ENCODE measurements at places on chromosomes 12 and 14.
A peak's percentile ranks its signal among the peaks of the same experiment; 100 is the strongest.

- DNase-seq = no peak
These were observed 49.5 kb downstream of the FANCM start for GRCh38 chr14:45185100-45185814.

- DNase-seq = no peak
These were observed 19.1 kb downstream of the ANG start for GRCh38 chr14:20707622-20708021.

DNA sequence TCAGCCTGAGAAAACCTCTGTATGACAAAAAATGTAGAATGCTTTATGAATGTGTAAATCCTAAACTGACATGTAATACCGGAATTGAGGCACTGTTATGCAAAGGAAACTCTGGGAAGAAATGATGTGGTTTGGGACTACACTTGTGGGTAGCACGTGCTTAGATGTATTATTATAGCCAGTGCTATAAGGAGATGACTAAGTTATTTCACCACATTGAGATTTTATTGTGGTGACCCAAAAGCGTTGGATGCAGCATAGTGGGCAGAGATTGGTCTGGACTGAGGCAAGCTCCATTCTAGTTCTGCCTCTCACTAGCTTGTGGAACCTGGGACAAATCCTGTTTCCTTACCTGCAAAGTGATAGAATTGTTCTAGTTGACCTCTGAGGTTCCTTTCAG is 172.2 kb downstream of the SNAPC1 start:
- DNase-seq = no peak

- no peak for DNase-seq
These were observed 38.6 kb upstream of the DBX2 start for GRCh38 chr12:45089411-45090075.

DNA sequence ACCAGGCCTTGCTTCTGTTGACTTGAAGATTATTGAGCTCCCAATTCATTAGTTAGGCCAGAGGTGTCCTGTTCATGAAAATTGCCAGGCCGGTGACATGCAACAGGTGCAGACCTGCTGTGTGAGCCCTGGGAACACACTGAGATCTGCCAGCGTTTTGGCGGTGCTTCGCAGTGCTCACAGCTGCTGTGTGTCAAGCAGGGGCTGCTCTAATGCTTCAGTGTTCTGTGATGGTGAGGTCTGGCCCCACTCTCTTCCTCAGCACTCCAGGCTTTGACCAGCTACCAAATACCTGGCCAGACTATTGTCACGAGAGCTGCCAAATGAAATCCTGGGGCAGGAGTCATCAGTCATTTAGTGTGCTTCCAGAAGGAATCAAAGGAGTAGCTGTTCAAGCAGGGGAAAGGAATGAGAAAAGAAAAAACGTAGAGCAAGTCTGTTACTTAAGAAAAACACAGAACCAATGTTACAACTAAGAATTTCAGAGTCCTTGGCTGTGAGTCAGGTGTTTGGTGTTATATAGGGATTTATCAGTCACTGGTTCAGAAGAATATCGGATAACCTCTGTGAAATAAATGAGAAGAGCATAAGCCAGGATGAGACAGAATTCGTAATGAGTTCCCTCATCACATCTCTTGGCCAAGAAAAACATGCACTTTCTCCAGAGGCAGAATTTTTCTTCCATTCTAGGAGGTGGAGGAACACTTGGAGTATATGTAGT is 150.8 kb downstream of the FBXL14 start:
- DNase-seq = no peak

DNA sequence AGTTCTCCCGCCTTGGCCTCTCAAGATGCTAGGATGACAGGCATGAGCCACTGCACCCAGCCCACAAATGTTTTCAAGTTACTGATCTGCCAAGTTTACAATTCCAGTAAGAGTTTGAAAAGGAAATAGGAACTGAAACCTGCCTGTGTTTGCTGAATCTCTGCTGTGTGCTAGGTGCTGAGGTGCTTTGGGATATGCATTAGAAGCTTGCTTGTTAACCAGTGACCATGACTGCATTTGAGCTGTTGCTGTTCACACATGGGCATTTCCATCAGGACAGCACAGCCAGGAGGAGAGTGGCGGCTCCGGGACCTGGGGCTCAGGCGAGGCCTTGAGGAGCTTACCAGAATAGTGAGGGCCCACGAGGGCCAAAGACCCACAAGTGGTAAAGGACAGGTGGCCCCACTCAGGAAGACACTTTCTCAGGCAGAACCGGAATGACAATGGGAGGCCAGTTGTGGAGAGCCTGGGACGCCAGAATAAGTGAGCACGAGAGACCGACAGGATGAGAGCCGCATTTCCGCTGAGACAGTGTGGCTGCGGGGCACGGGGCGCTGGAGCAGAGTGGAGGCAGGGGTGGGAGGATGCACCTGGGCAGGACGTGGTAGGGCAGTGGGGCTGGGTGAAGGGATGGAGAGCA is 54.5 kb upstream of the MMP17 start:
- no peak for DNase-seq

GRCh38 chr12:125038976-125039625 is 26.1 kb upstream of the AACS start:
- no peak for DNase-seq

GRCh38 chr12:131929581-131930456 is 743 bp downstream of the PUS1 start:
- DNase-seq = no peak

- DNase-seq = no peak
These were observed 154.3 kb downstream of the TMX1 start for GRCh38 chr14:51394384-51394783.

DNA sequence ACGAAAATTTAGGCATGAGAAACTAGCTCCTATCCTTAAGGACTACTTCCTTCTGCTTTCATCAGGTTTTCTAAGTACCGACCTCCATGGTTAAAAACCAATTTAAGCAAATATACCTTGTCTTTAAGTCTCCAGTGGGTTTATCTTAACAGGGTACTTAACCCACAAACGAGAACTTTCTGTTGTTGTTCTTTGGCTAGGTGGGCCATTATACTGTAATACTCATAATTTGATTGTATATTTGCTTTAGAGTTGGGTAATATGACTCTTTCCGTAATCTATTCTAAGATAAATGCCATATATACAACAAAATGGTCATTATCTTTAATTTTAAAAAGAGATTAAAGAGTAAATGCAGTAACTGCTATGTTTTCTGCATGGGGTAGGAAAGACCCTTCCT is 21.6 kb downstream of the RASSF8 start:
- no peak for DNase-seq

DNA sequence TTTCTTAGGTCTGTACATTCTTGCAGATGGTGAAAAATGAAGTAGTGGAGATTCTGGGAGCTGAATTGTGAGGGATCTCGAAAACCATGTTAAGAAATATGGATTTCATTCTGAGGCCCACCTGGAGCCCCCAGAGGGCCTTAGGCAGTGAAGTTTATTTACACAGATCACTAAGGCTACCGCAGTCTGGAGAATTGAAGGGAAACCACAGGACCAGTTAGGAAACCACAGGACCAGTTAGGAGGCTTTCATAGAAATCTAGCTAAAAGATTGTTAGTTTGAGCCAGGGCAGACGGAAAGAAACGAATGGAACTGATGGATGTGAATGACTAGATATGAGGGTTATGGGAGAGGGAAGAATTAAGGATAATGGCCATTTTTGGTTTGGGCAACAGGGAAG is 7.2 kb downstream of the CBLN3 start:
- no peak for DNase-seq

DNA sequence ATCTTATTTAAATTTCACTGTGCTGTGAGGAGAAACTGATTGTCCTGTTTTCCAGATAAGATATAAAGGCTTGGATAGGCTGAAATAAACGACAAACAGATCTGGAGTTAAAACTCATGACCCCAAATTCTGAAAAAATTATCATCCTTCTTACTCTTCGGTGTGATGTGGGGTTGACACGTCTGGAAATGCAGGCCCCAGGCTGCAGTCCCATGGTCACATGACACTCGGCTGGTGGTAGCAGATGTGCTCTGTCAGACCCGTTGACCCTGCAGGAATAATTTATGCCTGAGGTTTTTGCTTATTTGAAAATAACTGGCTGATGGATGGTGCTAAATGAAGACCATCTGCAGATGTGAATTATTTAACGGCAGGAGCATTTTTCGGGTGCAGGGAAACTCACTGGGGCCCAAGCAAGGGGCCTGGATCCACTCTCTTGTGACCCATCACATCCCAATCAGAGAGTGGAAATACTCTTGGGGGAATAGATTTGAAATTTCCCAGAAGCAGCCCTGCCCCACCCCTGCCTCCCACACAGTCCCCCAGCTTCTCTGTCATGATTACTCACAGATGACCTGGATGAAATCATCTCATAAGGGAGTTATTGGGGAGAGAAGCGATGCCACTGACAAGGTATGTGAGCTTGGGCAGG is 47.7 kb upstream of the CMKLR1 start:
- no peak for DNase-seq

DNA sequence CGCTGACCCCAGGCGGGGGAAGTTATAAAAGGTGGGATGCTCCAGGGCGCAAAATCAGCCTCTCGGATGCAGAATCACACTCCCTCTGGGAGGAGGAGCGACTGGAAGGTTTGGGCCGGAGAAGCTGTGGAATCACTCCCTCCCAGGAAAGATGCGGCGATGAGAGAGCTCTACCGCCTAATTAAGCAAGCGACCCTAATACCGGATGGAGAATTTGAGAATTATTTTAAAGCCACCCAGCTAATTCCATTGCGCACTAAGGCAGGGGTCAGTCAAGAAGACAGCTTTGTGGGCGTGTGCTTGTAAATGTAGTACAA is 1.9 kb downstream of the COL2A1 start:
- no peak for DNase-seq

GRCh38 chr14:36665887-36666415 is 4.3 kb downstream of the PAX9 start:
- DNase-seq = no peak

DNA sequence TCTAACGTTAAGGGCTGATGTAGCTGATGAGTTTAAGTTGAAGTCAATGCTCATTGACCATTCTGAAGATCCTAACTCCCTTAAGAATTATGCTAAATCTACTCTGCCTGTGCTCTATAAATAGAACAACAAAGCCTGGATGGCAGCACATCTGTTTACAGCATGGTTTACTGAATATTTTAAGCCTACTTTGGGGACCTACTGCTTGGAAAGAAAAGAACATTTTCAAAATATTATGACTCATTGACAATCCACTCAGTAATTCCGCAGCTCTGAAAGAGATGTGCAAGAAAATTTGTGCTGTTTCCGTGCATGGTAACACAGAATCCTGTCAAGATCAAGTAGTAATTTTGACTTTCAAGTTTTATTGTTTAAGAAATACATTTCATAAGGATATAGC is 35.0 kb upstream of the NAV3 start:
- DNase-seq = no peak

GRCh38 chr14:97977651-97978261 is 1180.6 kb downstream of the VRK1 start:
- DNase-seq = peak; percentile 53

GRCh38 chr14:68331426-68331825 is 461.4 kb downstream of the ZFP36L1 start:
- DNase-seq = no peak

GRCh38 chr12:124381456-124382296 is 86.8 kb downstream of the RFLNA start:
- DNase-seq = no peak

DNA sequence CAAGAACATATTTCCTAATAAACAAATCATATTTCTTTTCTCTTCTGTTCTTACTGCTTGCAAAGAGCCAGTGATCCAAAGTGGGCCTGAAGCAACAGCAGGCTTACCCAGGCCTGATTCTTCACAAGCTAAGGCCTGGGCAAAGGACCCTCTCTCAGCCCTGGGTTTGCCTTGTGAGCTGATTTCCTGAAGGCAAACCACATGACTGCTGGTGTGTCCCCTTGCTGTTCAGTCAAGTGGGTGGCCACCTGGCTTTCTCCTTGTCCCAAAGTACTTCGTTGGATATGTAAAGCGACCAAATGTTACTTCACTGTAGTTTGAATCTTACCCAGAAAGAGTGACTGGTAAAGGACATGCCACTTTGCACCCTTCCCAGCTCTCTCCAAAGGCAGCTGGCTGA is 392.9 kb downstream of the ZFP36L1 start:
- no peak for DNase-seq

DNA sequence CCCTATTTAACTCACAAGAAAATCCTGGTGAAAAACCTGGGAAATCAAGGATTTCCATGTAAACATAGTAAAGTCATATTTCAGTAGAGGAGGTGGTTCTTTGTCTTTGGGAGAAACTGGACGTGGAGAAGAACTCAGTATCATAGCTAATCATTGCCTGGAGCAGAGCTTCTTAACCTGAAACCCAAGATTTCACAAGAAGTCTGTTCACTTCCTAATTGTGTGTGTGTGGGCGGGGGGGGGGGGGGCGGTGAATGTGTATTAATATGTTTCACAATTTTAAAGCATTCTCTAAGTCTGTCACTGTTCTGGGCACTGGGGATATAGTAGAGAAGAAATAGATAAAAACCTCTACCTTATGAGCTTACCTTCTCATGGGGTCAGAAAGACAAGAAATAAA is 96.7 kb upstream of the PPP4R3A start:
- no peak for DNase-seq

GRCh38 chr12:56720731-56721151 is 4.4 kb downstream of the NACA start:
- no peak for DNase-seq

DNA sequence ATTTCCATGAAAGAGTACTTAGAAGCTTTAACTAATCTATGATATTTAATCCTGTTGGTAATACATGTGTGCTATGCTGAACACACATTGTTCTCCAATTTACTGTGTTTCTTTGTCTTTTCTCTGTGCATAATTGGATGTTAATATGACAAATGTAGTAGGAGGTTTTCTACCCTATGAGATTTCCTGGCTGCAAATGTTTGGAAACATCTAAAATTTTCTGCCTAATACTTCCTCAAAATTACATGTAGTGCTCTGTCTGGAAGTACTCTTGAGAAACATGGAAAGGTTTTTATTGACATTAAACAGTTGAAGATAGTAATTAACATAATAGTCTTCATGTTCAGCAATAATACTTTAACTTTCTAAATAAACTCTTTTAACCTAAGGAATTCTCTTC is 213.0 kb downstream of the KITLG start:
- no peak for DNase-seq

DNA sequence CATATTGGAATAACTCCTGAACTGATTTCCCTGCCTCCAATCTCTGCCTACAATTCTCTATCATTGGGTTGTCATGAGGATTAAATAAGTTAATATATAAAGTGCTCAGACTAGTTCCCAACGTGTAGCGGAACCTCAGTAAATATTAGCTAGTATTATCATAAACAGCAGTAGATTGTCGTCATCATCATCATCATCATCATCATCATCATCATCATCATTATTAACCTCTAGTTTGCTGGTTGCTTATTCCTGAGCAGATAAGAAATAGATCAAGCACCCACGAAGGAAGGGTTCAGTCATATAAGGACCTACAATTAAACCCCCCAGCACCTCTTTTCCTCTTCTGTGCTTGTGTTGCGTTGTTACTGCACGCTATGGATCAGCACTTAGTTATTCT is 48.8 kb upstream of the PARP11 start:
- DNase-seq = no peak

GRCh38 chr12:121392325-121392716 is 7.6 kb upstream of the RNF34 start:
- no peak for DNase-seq

All from stimulated activated CD8-positive, alpha-beta memory T cell treated with anti-CD3 and anti-CD28 coated beads, Interleukin-7, amount 100 ng/mL, for 1 hour (primary cell).